Tongue (tissue), 3 donors: ENCODE measurements at places on chromosomes 12 and 14. TPM values are rescaled to one million over a fixed set of nuclear protein-coding genes. Genes with fewer than 3 reads are reported as not detected.
A peak's percentile ranks its signal among the peaks of the same experiment; 100 is the strongest.

CACNA2D4 gene
- 3.2 TPM for total RNA-seq

DNA sequence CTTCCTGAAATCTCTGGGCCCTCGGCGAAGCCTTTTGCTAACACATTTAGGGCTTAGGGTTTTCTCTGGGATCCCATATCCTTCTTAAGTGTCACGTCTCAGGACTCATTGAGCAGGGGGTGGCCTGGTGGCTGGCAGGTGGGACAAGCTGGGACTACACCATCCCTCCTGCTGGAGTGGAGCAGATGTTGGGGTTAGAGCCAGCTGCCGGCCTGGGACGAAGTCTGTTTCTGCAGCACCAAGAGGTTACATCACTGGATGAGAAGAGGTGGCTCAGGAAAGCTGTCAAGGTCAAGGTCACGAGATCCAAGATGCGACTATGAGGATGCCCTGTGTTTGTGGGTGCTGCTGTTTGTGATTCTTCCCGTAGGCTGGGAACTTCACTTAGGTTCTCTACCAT, 16.3 kb downstream of the SMCO2 start:
- DNase-seq: peak; percentile 35

- peak; percentile 65 for DNase-seq
Measured at GRCh38 chr12:12505544-12506495, 56.8 kb downstream of the DUSP16 start.

DNA sequence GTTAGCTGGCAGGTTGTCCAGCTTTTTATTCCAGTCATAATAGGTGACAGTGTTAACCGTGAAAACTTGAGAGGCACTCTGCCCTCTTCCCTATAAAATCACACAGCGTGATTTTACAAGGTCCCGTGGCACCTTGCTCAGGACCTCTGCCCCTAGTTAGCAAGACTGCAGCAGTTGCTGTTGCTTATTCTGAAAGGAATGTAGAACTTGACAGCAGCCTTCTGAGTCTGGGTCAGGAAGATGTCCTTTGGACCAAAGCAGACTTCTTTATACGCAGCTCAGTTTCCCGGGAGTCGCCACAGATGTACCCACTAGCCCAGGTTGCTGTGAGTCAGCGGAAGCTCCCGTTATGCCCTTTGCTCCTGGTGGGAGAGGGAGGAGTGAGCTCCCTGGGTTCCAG, 13.2 kb downstream of the PRKAB1 start:
- no peak for DNase-seq

- DNase-seq: no peak
Measured at GRCh38 chr12:127245437-127245836, 1021.5 kb upstream of the TMEM132C start.
